ENCODE measurements at places on chromosomes 2 and 18.

DNA sequence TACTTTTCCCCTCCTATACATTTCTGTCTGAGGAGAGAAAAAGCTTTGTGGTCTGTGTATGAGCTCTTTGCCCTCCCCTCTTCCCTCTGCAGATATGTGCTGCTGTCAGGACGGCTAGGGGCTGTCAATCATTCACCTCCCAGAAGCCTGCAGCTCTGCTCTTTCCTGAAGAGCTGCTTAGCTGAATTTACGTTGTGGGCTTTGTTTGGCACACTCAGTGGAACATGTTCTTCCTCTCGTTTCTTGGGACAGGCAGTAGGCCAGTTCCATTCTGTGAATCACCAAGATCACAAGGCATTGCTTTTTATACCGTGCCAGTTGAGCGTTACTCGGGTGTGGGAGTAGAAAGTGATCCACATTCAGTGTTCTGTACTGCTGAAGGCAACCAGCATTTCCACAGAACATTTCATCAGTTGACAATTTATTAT, 136.7 kb downstream of the LAMA3 start:
- DNase-seq, result peak; percentile 89

DNA sequence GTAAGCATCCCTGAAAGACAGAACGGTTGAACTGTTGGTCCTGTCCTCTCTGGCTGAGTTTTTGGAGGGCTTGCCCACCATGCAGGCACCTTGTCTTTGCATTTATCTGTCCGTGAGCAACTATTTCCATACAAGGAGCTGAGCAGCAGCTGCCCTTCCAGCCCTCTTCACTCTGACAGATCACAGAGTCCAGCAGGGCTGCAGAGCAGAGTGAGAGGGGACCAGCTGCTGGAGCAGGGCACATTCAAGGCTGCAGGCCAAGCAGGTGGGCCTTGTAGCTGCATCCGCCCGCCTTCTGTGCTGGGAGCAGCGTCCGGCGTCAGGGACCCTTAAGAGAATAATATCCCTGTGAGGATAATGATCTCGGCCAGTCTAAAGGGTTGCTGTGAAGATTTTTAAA, 9.5 kb downstream of the SMYD1 start:
- DNase-seq, result no peak

DNA sequence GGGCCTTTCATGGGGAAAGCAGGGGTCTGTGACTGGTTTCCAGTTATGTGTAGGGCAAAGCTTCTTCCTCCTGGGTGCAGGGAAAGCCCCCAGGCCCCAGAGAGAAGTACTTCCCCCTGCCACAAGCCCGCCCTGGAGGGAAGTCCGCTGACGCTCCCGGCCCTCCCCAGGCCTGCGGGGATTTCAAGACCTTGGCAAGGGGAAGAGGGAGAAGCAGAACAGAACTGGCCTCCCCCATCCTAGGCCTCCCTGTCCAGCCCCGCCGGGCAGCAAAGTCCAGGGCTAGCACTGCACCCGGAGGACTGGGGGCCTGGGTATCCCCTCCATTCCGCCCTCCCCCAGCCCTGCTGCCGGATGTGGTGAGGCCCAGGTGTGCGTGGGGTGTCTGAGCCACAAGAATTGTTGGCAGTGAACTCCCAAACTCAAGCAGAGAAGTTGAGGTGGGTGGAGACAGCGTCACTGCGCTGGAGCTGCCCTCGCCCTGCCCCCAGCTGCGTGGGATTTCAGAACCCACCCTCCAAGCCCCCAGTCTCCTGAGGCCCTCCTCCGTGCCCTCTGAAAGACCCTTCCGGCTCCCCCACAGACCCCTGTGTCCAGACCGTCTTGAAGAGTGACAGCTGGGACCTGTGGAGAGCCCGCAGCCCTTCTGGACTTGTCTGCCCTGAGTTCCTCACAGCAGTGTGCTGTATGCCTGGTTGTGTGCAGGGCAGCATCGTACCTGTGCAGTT, 1.1 kb upstream of the DUSP2 start:
- DNase-seq, result no peak

GRCh38 chr2:97769711-97770110, 56.3 kb downstream of the ZAP70 start:
- DNase-seq, result no peak

- DNase-seq, result no peak
These were observed 46.2 kb downstream of the FTCDNL1 start for GRCh38 chr2:199804831-199805230.

- DNase-seq, result no peak
These were observed 400.1 kb downstream of the CCDC85A start for GRCh38 chr2:56583796-56584315.

- DNase-seq, result no peak
These were observed 93.4 kb downstream of the DOCK10 start for GRCh38 chr2:224948859-224949258.

DNA sequence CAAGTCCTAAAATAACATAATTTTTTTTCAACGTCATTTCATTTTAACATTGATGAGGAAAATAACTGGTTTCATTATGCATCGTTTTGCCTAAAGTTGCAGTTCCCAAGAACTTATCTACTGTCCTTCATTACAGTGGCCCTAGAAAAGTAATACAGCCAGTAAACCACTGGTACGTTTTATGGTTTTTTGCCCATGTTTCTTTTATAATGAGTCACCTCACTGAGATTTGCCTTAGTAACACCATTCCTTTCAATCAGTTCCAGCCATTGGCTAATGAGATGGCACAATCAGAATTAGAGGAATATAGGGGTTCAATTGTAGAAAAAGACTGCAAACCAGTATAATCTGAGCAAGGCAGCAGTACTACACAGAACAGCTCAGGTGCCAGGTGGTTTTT, 422.6 kb upstream of the LYPD1 start:
- no peak for DNase-seq

DNA sequence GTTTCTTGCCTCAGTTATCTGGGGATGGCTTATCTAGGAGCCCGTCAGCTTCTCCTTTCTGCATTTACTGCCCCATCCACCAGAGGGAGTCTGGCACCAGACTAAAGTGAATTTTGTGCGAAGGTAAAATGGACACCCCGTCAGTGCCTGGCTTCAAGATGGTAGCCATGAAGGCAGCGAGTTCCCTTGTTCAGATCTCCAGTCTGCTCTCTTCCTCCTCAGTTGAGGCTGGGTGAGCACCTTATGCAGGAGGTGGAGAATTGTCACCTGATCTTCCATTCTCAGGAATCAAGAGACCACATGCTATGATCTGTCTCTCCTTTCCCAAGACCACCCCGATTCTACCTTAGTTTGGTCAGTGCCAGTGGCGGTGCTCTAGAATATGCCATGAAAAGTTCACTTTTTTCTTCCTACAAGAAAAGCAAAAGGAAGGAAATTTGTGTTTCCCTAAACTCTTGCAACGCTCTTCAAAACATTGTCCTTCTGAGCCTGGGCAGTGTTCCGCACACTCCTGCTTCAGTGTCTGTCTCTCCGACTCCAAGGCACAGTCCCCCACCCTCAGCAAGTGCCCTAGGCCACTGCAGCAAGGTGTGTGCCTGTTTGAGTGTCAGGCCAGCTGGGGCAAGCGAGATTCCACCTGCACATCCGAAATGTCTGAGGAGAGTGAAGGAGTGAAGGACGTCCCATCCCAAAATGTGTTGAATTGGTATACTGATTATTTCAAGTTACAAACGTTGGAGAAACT, 168.6 kb downstream of the SS18 start:
- DNase-seq, result no peak

DNA sequence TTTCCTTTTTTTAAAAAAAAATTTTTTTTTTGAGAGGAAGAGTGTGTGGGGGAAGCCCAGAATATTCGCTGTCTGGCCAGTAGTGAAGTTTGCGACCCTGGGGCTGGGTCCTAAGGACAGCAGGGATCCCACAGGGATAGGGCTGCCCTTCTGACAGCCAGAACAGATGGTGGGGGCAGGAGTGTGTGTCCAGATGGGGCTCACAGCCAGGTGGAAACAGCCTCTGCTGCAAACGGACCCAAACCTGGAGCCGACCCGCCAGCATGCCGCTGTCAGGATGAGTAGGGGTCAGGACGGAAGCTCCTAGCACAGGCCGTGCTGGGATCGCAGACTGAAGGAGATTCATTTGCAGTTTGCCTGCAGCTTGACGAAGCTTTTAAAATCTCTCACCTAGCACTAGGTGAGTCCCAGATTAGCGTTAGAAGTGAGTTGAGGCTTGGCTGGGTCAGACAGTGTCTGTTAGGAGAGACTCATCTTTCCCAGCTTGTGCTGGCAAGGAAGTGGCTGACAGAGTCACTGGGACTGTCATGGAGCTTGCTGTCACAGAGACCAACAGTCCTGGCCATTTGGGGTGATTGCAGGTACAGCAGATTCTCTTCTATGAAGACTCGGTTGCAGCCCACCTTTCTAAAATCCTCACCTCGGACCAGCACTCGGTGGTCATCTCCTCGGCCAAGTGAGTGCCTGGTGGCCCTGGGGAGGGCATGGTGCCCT, 93.4 kb downstream of the DGKD start:
- DNase-seq, result no peak

DNA sequence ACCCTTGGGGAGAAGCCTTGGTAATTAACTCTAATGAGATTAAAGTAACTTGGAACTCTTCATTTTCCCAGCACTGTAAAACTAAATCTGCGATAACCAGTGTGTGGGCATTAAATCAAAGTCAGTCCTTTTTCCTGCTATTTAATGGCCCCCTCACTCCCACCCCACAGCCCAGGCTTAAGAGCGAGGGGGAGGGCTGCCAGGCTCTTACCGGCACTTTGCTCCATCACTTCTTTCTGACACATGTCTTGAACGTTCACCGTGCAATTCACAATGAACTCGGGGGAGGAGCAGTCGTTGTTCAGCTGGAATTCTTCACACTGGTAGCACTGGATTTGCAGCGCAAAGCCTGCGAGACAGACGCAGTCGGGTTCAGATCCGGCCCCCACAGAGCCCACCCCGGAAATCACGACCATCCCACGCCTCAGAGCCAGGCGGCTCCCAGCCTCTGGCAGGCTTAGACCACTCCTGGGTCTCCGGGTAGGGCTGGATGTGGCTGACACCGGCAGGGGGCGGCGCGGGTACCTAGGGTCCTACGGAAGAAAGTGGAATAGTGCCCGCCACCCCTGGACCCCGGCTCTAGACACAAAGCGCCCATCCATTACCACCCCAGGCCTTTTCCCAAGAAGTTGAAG, 1.7 kb downstream of the LYPD1 start:
- peak; percentile 31 for DNase-seq

DNA sequence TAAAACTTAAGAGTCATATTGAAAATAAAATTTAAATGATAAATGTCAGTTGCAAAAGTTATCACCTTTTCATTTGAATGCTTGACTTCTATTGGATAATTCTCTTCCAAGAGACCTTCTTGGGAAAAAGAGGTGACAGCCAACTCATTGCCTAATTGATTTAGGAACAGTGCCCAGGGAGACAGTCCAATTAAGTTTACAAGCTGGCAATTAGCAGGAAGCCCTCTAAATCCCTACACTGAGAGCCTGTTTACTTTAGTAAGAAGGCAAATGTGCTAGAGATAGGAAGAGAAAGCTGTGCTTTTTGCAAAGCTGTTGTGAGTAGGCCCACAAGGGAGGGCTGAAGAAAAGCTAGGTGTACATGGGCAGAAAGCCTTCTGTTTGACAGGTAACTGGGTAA, 189.1 kb downstream of the WDPCP start:
- no peak for DNase-seq
